Prostate gland (tissue), 2 donors: ENCODE measurements at places on chromosomes 1 and 21. TPM values are rescaled to one million over a fixed set of nuclear protein-coding genes. Genes with fewer than 3 reads are reported as not detected.

DNA sequence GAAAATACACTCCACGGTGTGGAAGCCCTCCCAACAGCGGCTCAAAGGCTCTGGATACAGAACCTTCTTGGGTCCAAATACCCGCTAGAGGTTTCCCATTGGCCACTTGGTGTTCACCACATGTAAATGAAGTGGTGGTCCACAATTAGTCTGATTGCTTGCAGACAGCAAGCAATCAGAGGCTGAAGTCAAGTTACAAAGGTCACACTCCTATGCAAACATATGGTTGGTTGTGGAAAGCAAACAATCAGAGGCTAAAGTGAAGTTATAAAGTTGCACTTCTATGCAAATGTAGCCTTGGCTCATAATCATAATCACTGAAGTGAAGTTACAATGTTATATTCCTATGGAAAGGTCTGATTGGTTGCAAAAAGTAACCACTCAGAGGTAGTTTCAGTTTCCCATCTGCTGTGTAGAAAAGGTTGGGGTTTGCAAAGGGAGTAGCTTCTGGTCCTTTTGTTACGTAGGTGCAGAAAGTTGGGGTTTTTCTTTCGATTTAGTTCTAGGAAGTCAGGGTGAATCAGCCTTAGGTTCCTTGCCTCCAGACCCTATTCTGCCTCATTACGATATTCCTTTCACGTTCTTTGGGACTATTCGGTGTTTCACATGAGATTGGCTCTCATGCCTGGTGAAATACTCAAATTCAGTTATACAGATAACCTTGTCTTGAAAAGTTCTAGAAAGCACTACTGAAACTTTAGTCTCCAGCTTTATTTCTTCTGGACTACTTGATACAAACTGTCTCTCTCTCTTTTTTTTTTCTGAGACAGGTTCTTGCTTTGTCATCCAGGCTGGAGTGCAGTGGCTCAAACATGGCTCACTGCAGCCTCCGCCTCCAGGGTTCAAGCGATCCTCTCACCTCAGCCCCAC, 36.7 kb upstream of the MTF2 start:
- no peak for DNase-seq
- H3K4me3 ChIP-seq = no peak overlapping the region
- H3K27me3 ChIP-seq = no peaks in the 10 kb centered on the region

- H3K4me1 ChIP-seq = no peaks in the 10 kb centered on the region
- H3K27me3 ChIP-seq = no peaks in the 10 kb centered on the region
- H3K4me3 ChIP-seq = no peak overlapping the region
- H3K36me3 ChIP-seq = no peaks in the 10 kb centered on the region
Measured at GRCh38 chr1:105894006-105894405, 1162.5 kb upstream of the PRMT6 start.

DNA sequence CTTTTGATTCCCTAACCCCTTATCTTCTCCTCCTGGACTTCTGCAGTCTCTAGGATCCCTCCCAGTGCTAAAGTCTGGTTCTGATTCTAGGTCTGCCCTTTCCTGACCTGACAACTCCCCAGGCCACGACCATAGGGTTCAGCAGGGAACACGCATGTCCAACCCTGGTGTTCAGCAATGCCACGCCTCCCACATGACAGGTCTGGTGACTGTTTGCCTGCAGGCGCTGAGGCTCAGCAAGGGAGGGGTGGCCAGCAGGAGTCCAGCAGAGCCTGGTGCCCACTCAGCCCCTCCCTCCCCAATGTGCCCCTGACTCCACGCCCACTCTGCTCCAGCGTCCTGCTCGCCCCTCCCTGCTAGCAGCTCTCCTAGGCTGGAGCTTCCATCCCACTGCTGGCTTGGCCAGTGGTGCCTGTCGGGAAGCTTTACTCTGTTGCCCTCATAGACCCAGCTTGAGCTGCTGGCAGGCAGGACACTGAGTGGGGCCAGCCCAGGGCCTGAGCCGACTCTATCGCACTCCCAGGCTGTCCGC, 17.3 kb downstream of the SLC9A1 start:
- H3K4me3 ChIP-seq = no peak overlapping the region
- H3K27me3 ChIP-seq = no peaks in the 10 kb centered on the region
- H3K36me3 ChIP-seq = no peaks in the 10 kb centered on the region
- H3K4me1 ChIP-seq = peaks cover 7% of the 10 kb centered on the region
- H3K27ac ChIP-seq = no peak overlapping the region

- no peak for DNase-seq
- H3K27ac ChIP-seq = no peak overlapping the region
- H3K36me3 ChIP-seq = no peaks in the 10 kb centered on the region
- peaks cover 11% of the 10 kb centered on the region for H3K4me1 ChIP-seq
Measured at GRCh38 chr1:10897321-10897980, 101.0 kb upstream of the CASZ1 start.

GRCh38 chr1:163758977-163759670, 437.4 kb downstream of the NUF2 start:
- H3K27me3 ChIP-seq = no peaks in the 10 kb centered on the region
- no peaks in the 10 kb centered on the region for H3K4me1 ChIP-seq
- no peak overlapping the region for H3K4me3 ChIP-seq
- H3K36me3 ChIP-seq = no peaks in the 10 kb centered on the region

DNA sequence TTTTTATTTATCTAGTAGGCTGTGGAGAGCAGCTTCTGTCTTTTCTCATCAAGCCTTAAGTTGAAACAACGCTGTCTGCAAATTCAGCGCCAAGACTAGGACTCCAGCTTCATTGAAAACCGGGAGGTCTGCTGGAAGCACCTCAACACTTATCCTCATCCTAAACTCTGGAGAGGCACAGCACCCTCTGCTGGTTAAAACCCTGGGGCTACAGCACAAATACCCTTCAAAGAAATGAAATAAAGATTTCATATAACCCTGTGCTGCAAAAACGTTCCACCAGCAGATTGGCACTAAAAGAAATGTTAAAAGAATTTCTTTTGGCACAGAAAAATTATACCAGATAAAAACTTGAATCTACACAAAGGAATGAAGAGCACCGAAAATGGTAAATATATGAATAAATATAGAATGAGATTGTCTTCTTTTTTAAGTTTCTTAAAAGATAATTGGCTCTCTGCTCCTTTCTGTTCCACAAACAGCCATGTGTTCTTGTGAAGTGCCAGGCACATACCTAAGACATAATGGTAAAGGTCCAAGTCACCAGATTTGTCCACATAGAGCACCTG, 227.7 kb upstream of the SAMSN1 start:
- no peak overlapping the region for H3K4me3 ChIP-seq
- DNase-seq = no peak
- H3K4me1 ChIP-seq = no peaks in the 10 kb centered on the region

DNA sequence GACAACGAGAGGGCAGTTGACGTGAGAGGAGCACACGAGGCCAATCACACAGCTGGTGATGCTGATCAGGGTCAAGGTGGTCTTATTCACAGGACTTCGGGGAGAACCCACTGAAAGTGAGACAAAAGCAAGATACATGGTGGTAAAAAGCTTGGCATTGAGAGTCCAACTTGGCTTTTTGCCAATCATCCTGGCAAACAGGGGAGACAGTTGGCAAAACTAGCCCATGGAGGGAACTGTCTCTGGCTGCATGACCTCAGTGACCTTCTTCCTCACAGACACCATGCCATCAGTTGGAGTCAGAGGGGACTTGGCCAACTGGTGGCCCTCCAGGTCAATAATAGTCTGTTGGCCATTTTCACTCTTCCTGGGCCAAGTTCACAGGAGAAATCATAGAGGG, 139.9 kb downstream of the ASTN1 start:
- no peaks in the 10 kb centered on the region for H3K4me1 ChIP-seq
- no peaks in the 10 kb centered on the region for H3K36me3 ChIP-seq
- no peak for DNase-seq
- no peak overlapping the region for H3K4me3 ChIP-seq
- H3K27me3 ChIP-seq = no peaks in the 10 kb centered on the region

DNA sequence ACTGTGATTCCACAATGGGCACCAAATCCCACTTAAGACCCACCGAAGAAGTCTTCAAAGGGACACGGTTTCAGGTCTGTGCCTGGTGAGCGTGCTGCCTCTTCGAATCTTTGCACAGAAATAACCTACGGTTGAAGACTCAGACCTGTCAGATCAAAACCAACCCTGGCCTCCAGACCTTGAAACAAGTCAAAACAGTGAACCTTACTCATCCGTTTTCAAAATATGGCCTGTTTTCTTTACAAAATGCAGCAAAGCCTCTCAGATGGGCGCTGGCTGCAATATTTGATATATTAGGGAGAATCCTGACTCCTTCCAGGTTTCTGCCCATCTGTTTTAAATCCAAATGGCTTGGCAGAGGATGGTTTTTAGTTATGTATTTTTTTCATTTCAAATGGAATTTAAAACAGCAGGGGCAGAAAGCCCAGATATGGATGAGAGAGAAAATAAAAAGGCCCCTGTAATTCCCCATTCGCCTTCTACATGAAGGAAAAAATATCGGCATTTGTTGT, 14.0 kb downstream of the JUN start:
- H3K4me1 ChIP-seq = peaks cover 6% of the 10 kb centered on the region
- H3K27me3 ChIP-seq = no peaks in the 10 kb centered on the region
- DNase-seq = no peak
- H3K36me3 ChIP-seq = no peaks in the 10 kb centered on the region

DNA sequence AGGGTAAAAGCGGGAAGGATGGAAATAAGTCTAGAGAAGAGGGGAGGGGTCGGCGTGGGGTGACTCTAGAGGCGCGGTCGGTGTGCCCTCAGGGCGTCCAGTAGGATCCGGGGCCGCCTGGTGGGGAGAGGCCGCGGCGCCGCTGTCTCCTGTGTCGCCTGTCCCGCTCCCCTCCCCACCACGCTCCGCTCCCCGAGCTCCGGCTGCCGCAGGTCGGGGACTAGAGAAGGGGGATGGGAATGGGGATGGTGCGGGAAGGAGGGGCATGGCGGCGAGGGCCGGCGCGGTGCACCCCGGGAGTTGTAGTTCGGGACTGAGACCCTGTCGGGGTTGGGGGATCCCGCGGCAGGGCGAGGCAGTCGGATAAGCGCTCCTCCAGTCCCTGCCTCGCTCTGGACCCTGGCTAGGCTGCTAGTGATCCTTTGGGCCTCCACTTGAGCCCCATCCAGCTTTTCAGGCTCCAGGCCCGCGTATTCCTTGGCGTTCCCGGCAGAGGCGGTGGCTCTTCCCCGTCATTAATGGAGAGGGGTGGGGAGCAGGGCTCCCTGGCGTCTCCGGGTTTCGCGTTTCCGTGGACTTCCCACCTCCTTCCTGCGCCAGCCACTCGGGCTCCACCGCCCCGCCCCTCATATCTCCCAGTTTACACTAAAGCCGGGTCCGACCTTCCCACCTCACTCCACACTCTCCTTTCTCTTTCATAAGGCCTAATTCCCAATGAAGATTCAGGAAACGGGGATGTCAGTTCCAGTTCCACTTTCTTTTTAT, at the start of gene ENTREP3:
ENTREP3 (minus strand) TSS at position 241 of the 765 bp plus-strand sequence. CDS start 606 bp downstream, outside the sequence.
- peak within 1 kb of the TSS; percentile 94 for H3K27ac ChIP-seq
- peak within 1 kb of the TSS; percentile 94 for H3K4me3 ChIP-seq
- H3K4me1 ChIP-seq = peaks cover 12% of the 10 kb centered on the region
- H3K36me3 ChIP-seq = no peaks in the 10 kb centered on the region
- no peaks in the 10 kb centered on the region for H3K27me3 ChIP-seq

DNA sequence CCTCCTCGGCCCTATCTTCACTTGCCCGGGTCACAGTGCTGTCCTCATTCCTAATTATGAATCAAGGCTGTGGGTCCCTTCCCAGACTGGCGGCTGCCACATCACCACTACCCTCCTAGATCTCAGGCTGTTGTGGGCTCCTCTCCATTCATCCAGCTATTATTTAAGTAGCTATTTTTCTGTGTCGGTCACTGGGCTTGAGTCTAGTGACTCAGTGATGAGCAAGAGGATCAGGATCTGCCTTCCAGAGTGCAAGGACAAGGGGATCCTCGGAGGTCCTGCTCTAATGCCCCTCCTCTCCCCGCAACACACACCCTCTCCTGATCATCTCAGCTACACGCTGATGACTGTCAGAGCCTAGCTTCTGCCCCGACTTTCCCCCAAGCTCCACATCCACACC, 34.1 kb downstream of the CDCP2 start:
- H3K4me1 ChIP-seq = peaks cover 3% of the 10 kb centered on the region
- no peak overlapping the region for H3K27ac ChIP-seq
- no peak overlapping the region for H3K4me3 ChIP-seq
- no peaks in the 10 kb centered on the region for H3K27me3 ChIP-seq
- H3K36me3 ChIP-seq = no peaks in the 10 kb centered on the region
- no peak for DNase-seq

GRCh38 chr1:211376807-211377470, 50.3 kb downstream of the TRAF5 start:
- no peaks in the 10 kb centered on the region for H3K27me3 ChIP-seq
- H3K4me1 ChIP-seq = no peaks in the 10 kb centered on the region
- DNase-seq = no peak
- no peaks in the 10 kb centered on the region for H3K36me3 ChIP-seq
- H3K4me3 ChIP-seq = no peak overlapping the region

GRCh38 chr1:8562881-8563865, 245.3 kb downstream of the SLC45A1 start:
- H3K4me3 ChIP-seq = no peak overlapping the region
- DNase-seq = no peak
- H3K27ac ChIP-seq = no peak overlapping the region
- H3K4me1 ChIP-seq = no peaks in the 10 kb centered on the region
- no peaks in the 10 kb centered on the region for H3K27me3 ChIP-seq

DNA sequence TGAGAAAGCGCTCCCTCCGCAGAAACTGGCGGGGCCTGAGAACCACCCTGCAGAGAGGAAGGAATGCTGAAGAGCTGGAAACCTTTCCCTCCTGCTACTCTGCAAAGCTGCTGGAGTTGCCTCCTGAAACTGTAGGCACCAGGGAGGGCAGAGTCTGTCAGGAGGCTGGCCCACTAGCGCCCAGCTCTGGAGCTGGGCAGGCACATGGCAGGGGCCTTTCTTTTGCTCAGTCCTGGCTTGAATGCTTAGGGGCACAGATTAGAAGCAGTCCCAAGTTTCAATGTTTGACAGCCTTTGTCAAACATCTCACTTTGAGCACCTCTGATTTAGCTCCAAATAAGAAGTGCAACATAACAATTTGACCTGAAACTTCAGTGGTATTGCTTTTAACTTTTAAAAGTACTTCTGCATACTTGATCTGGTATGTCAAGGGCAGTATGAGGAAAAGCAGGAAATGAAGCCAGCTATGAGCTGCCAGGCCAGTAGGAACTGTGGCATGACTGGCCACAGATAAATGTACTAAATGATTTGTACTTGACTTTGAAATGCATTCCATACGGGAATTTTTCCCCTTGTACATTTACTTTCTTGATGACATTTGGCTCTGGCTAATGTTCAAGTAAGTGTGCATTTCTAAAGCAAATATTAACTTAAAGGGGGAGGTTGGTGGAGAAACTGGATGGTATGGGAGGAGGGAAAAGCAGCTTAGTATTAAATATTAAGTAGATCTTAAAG, 7.2 kb downstream of the C1orf116 start:
- H3K4me3 ChIP-seq = no peak overlapping the region
- no peaks in the 10 kb centered on the region for H3K27me3 ChIP-seq
- H3K27ac ChIP-seq = peak overlapping the region; percentile 71
- H3K36me3 ChIP-seq = no peaks in the 10 kb centered on the region
- peak; percentile 9 for DNase-seq

CYP4Z1 gene
- 0.87 TPM for total RNA-seq

OR2L5 gene
- not detected for total RNA-seq

B3GALT2 gene
- 5.2 TPM for total RNA-seq

KIF2C gene
- total RNA-seq = 3.5 TPM

VHLL gene
- 1.1 TPM for total RNA-seq

LORICRIN gene
- 0.45 TPM for total RNA-seq
